ENCODE measurements at places on chromosomes 3 and 15. TPM values are rescaled to one million over a fixed set of nuclear protein-coding genes. Genes with fewer than 3 reads are reported as not detected.

The EXD1 gene
- not detected for total RNA-seq

DNA sequence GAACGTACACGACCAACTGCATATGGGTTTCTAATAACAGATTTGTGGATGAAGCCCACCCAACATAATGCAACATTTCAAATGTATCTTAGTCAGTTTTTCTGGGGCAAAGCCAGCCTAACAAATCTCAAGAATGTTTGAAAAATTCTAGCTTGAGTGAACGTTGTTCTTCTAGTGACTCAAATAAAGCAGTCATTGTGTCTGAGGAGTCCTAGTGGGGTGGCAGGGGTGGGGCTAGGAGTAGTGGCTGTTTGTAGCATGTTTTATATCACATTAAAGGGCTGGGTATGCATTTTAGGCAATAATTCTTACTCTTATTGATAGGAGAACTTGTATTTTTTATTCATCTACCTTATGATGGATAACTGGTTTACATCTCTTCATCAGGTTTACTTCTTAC lies 6.0 kb downstream of the B3GNT5 start:
- DNase-seq: no peak

- no peak for DNase-seq
Observed at GRCh38 chr15:52252781-52253180, 42.8 kb downstream of the MYO5C start.

DNA sequence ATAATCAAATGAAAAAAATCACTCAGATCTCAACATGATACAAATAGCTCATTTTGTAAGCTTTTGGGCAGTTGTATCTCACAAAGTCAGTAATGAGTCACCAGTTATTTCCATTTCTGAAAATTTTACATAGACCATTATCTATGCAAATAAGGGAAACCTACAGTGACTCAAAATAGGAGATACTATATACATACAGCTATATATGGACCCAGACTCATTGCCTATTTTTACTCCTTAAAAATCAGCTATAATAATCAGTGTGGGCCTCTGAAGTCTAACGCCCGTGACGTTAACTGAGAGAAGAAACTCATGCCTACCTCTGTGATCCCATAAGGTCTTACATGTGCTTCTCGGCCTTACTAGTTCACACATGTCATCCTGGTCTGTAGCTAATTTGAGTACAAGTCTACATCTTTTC lies 31.6 kb downstream of the LRIG1 start:
- DNase-seq: no peak

DNA sequence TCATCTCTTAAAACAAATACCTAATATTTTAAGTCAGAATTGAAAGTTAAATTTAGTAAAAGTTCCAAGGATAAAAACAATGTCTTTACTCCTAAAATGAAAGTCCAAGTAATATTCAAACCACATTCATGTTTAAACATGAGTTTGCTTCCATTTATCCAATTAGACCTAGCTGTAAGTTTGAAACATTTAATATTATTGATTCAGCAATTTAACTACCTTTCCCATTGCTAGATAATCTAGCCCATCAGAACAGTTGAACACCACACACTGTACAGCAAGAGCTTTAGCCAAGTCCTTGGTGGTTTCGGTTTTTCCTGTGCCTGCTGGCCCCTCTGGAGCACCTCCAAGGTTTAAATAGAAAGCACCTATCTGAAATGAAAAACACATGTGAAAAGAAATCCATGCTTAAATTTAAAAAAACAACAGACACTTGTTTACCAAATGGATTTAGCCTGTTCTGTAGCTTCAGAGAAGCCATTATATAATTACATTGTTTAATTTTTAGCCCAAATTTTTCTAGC lies 97.8 kb downstream of the DNAH12 start:
- DNase-seq: no peak

The TMC3 gene
- total RNA-seq: not detected

The GP9 gene
- 1.5 TPM for total RNA-seq

GRCh38 chr3:15205934-15206661 lies at the start of gene CAPN7:
CAPN7 (plus strand) TSS chr3:15206246; CDS start chr3:15206496, 250 bp downstream.
- DNase-seq: peak; percentile 96

DNA sequence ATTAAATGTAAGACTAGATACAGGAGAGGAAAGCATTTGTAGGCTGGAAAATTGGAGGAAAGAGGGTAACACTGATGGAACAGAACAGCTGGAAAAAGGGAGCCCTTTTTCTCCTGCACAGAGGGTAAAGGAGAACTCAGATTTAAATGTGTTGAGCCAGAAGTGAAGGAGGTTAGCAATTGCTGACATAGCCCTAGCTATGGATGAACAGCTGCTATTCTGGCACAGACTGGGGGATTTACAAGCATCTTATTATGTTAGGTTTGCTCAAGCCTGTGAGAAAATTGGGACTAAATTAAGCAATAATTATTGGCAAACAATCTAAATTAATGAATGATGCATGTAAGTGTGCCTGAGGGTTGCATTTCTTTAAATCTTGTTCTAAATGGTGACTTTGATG lies 40.6 kb upstream of the PRR20G start:
- DNase-seq: no peak

DNA sequence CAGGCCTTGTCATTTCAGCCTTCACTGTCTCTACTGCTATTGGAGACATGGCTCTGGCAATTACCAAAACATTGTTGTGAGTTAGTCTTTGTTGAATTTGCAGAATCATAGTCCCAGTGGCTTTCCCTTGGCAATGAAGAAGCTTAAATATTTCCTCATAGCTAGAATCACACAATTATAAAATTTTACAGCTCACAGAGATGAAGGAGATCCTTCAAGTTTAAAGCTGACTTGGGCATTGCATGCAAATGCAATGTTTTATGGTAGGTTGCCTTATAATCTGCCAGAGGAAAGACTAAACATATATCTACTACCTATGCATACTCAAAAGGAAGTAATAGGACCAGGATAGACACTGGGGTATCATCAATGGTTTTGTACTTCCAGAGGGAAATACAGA lies 90.9 kb downstream of the LSAMP start:
- no peak for DNase-seq

The SLC2A2 gene
- not detected for total RNA-seq

The KCNAB1 gene
- total RNA-seq: not detected

- no peak for DNase-seq
Observed at GRCh38 chr3:187871848-187872247, 126.6 kb upstream of the BCL6 start.

- no peak for DNase-seq
Observed at GRCh38 chr3:8888301-8888915, 74.9 kb downstream of the RAD18 start.

The SLC15A2 gene
- total RNA-seq: 4.9 TPM

DNA sequence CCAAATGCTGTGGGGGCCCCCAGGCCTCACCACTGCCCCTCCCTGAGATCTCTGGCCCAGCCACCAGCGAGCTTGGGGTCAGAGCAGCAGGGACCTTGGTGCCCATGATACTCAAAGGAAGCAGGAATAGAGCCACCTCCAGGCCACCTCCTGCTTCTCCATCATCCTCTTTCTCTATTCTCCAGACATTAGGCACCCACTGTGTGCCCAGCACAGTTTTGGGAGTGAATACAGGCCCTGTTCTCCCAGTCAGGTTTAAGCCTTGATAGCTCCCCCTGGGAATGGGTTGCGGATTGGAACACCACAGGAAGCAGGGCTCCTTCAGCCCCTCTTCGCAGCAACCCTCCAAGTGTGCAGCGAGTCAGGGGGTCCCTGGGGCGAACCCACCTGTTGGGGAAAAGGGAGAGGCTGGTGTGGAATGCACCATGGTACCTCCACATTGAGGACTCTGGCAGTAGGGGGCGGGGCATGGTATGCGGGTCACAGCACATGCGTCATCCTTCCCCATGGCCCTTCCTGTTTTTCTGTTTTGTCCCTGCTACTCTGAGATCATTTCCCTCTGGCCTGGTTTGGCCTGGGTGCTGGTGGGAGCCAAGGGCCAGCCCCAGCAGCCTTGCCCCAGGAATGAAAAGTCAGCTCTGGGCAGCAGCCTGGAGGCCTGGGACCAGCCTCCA lies 14.2 kb upstream of the SEMA3B start:
- peak; percentile 16 for DNase-seq

The GHSR gene
- total RNA-seq: not detected

- DNase-seq: no peak
Observed at GRCh38 chr15:94367726-94368535, 136.6 kb downstream of the MCTP2 start.

- DNase-seq: no peak
Observed at GRCh38 chr15:38068626-38069391, 134.4 kb downstream of the TMCO5A start.

GRCh38 chr15:40325700-40326099 lies 2.2 kb downstream of the INAFM2 start:
- no peak for DNase-seq

The ZBBX gene
- 3.2 TPM for total RNA-seq

GRCh38 chr3:81728766-81729544 lies 32.5 kb downstream of the GBE1 start:
- DNase-seq: no peak

GRCh38 chr3:70849911-70850699 lies 537.7 kb upstream of the MDFIC2 start:
- no peak for DNase-seq

Data from endothelial cell (in vitro differentiated cells).